Activated T-cell treated with anti-CD3 and anti-CD28 coated beads, Interleukin-2, amount 50 U/mL, for 72 hours (primary cell): ENCODE measurements at places on chromosomes 4 and X.

DNA sequence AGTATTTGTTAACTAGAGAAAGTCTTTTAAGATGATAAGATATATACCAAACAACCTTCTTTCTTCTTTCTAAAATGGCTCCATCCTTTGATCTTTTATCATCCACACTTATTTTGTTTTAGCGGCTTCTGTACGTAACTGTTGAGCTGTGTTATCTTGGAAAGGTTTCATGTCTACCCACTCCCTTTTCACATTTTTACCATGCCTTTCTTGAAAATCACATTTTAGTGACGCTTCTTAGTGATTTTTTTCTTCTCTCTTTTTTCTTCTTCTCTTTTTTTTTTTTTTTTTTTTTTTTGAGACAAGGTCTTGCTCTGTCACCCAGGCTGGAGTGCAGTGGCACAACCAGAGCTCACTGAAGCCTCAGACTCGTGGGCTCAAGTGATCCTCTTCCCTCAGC, 135.1 kb downstream of the CHIC2 start:
- no peak for DNase-seq

DNA sequence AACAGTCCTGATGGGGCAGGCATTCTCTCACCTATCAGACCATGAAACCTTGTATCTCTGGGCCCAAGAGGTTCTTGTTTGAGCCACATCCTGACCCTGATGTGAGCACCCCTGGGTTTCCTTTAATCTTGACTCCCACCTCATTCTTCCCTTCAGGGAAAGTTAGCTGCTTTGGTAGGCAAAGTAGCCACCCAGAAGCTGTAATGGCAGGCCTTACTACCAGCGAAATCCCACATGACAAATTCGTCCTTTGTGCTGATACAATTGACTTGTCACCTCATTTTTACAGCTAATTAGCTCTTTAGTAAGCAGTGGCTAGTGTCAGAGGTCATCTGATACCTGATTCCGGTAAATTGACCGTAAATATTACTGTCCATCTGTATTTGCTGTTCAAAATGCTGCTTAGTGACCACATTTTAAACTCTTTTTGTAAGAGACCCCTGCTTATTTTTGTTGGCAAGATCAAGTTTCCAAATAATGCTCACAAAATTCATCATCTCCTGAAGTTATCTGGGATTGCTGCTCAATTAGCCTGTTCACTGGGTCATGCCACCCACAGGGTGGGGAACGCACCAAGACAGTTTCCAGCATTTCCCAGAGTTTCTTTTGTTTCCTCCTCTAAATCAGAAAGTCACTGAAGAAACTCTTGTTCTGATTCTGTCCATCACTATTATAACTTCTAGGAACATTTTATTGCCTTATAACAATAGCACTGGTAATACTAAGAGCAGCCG, 329.7 kb downstream of the GPAT3 start:
- no peak for DNase-seq

DNA sequence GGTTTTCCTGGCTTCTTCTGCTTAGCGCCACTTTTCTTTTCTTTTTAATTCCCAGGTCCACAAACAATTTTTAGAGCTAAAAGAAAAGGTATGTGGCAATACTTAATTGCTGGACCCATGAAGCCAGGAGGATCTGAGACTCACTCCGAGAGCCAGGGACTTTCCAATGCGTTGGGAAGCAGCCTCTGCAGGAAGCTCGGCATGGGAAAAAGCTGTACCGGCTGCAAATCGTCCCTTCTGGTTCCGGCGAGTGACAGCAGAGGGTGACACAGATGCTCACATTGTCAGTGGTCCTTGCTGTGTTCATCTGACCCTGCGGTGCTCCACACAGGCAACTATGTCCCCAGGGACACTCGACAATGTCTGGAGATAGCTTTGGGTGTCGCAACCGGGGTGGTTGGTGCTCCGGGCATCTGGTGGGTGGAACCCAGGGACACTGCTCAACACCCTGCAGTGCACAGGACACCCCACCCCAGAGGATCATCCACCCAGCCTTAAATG, 164.0 kb downstream of the PRKX start:
- DNase-seq: no peak

DNA sequence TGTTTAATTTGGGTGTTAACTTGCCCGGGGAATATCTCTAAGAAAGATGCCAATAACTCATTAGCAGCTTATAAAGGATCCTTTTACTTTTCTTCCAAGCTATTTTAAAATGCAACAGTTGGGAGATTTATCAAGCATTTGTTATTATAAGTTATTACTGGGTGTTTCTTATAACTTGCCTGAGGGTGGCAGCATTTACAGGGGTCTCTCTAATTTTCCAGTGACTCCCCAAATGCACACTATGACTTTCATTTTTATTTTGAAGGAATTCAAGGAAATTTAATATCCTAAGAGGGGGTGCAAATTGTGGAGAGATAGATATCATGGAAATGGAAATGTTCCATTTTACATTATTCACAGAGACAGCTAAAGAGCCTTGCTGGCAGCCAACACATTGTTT, 138.0 kb downstream of the PDGFRA start:
- DNase-seq: no peak
